ENCODE measurements at places on chromosomes 1 and 21. TPM values are rescaled to one million over a fixed set of nuclear protein-coding genes. Genes with fewer than 3 reads are reported as not detected.
A peak's percentile ranks its signal among the peaks of the same experiment; 100 is the strongest.

- H3K4me3 ChIP-seq: no peak overlapping the region
- H3K4me1 ChIP-seq: no peaks in the 10 kb centered on the region
- no peak for DNase-seq
- no peak overlapping the region for H3K27ac ChIP-seq
- peaks cover 44% of the 10 kb centered on the region for H3K36me3 ChIP-seq
Observed at GRCh38 chr1:16631248-16632043, 18.1 kb upstream of the NBPF1 start.

GRCh38 chr1:201859424-201859823 is 29.3 kb upstream of the SHISA4 start:
- H3K27me3 ChIP-seq: no peaks in the 10 kb centered on the region
- no peak overlapping the region for H3K27ac ChIP-seq
- no peak overlapping the region for H3K4me3 ChIP-seq

- H3K27me3 ChIP-seq: peaks cover 4% of the 10 kb centered on the region
- H3K27ac ChIP-seq: no peak overlapping the region
- H3K36me3 ChIP-seq: no peaks in the 10 kb centered on the region
- H3K4me1 ChIP-seq: no peaks in the 10 kb centered on the region
- DNase-seq: no peak
- H3K4me3 ChIP-seq: no peak overlapping the region
Observed at GRCh38 chr1:163170331-163170730, 32.4 kb downstream of the RGS5 start.

DNA sequence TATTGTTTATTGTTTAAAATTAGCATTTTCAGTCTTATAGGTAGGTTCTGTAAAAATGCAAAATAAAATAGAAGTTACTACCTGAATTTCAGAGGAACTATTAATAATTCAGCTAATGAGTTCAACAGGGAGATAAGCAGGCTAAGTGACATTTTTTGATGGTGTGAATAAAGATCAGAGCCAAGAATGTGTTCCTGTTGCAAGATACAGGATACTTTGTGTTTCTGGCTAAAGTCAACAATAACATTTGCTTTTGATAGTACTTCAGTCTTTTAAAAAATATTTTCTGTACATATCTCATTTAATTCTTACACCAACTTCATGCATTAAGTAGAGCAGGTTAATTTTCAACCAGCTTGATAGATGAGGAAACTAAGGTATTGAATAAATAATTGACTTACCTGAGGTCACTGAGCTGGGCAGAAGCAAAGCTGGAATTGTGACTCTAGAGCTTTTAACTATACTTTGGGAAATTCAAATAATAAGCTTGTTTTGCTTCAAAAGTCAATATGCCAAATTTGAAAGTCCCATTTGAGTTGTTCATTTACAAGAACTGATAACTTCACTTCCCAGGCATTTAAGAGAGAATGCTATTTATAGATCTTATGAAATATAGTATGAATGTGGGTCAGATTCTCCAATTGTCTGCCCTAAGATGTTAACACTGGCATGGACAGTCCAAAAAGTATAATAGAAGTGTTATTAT is 6.0 kb downstream of the GORAB start:
- H3K4me3 ChIP-seq: no peak overlapping the region
- peaks cover 11% of the 10 kb centered on the region for H3K4me1 ChIP-seq
- H3K27me3 ChIP-seq: no peaks in the 10 kb centered on the region
- no peak overlapping the region for H3K27ac ChIP-seq
- no peak for DNase-seq

- no peaks in the 10 kb centered on the region for H3K36me3 ChIP-seq
- no peaks in the 10 kb centered on the region for H3K4me1 ChIP-seq
- no peaks in the 10 kb centered on the region for H3K27me3 ChIP-seq
- no peak overlapping the region for H3K27ac ChIP-seq
- no peak overlapping the region for H3K4me3 ChIP-seq
Observed at GRCh38 chr1:1240822-1241587, 5.5 kb downstream of the C1QTNF12 start.

DNA sequence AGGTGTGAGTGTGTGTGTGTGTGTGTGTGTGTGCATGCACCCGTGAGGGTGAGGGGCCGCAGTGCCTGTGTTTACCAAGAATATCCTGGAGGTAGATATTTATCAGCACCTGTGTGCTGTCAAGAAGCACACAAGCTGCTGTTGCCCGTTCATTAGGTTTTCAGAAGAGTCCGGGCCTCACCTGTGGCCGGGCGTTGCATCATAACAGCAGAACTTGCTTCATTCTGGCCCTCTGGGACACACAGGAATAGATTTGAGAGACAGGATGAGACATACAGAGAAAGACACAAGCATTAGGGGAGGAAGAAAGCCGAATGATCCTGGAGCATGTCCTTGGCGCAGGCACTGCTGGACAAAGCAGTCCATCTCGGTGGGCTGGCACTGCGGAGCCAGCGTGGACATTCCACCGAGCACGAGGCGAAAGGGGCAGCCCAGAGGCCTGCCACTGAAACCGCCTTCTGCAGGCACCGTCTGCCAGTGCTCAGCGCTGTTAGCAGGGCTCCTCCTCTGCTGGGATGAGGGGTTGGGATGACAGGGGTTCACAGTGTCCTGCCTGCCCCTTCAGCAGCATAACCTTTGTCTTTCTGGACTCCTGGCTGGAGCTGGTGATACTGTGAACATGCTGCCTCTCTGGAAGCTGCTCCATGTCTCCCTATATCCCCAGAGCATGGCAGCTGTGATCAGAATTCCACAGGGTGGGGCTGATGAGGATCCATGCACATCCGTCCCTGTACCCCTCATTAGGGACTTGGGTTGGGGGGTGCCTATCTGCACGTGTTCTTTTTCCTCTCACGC is 81.1 kb downstream of the PEX14 start:
- no peak overlapping the region for H3K4me3 ChIP-seq
- H3K27ac ChIP-seq: no peak overlapping the region
- no peaks in the 10 kb centered on the region for H3K4me1 ChIP-seq
- no peaks in the 10 kb centered on the region for H3K27me3 ChIP-seq
- no peak for DNase-seq

- no peak overlapping the region for H3K27ac ChIP-seq
- DNase-seq: no peak
- no peak overlapping the region for H3K4me3 ChIP-seq
- no peaks in the 10 kb centered on the region for H3K4me1 ChIP-seq
Observed at GRCh38 chr21:44418108-44418875, 37.0 kb upstream of the LRRC3 start.

DNA sequence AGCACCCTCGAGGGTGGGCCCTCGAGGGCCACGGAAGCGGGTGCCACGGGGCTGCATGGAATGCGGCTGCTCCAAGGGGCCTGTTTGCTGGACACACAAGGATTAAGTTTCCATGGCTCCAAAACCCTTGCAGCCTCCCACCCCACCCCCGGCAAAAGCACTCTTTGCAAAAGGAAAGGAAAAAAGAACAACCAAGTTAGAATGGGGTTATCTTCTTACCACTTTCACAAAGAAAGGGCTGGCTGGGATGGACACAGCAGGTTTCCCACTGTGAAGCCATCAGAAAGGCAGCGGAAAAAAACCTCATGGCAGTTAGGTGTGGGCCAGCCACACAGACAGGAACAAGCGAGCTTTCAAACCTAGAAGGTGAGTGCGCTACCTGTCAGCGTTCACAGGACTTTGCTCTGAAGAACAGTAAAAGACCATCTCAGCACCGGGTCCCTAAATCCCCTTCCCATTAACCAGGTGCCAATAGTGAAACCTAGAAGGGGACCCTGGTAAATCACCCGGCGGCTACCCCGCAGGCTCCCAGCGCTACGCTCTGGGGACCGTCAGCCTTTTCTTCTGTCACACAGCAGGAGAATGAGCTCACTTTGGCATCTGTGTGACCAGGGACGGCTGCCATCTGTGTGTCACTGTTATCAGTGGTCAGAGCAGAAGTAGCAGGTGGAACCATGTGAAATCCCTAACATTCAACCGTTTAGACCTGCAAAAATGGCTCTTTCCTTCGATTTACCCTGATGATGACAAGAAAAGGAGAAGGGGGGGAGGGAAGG is 93.0 kb downstream of the SIM2 start:
- H3K4me3 ChIP-seq: no peak overlapping the region
- no peak overlapping the region for H3K27ac ChIP-seq
- no peaks in the 10 kb centered on the region for H3K36me3 ChIP-seq
- H3K4me1 ChIP-seq: no peaks in the 10 kb centered on the region

GRCh38 chr1:77605246-77606026 is 77.0 kb downstream of the ZZZ3 start:
- H3K4me1 ChIP-seq: no peaks in the 10 kb centered on the region
- H3K4me3 ChIP-seq: no peak overlapping the region
- no peaks in the 10 kb centered on the region for H3K27me3 ChIP-seq
- DNase-seq: no peak
- H3K36me3 ChIP-seq: peaks cover 43% of the 10 kb centered on the region
- H3K27ac ChIP-seq: no peak overlapping the region

DNA sequence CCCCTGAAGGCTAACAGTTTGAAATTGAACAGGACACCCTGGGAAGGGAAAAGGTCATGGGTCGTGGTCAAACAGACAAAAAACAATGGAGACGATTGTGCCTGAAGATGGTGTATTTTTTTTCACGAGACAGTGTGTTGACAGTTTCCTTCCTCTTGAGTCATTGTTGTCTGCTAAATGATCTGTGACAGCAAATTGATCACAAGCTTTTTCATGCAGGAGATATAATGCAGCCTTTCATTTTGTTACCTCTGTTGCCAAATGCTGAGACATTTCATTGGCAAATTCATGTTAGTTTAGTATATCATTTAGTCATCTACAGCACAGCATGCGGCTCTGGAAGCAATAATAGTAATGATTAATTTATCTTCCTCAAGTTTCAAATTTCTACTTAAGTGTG is 27.7 kb downstream of the UBE2U start:
- no peaks in the 10 kb centered on the region for H3K36me3 ChIP-seq
- H3K27me3 ChIP-seq: peaks cover 28% of the 10 kb centered on the region
- H3K4me3 ChIP-seq: no peak overlapping the region

- no peaks in the 10 kb centered on the region for H3K36me3 ChIP-seq
- no peak overlapping the region for H3K4me3 ChIP-seq
- H3K4me1 ChIP-seq: peaks cover 17% of the 10 kb centered on the region
- H3K27me3 ChIP-seq: peaks cover 2% of the 10 kb centered on the region
- no peak overlapping the region for H3K27ac ChIP-seq
Observed at GRCh38 chr1:185474440-185475149, 157.6 kb upstream of the IVNS1ABP start.

DNA sequence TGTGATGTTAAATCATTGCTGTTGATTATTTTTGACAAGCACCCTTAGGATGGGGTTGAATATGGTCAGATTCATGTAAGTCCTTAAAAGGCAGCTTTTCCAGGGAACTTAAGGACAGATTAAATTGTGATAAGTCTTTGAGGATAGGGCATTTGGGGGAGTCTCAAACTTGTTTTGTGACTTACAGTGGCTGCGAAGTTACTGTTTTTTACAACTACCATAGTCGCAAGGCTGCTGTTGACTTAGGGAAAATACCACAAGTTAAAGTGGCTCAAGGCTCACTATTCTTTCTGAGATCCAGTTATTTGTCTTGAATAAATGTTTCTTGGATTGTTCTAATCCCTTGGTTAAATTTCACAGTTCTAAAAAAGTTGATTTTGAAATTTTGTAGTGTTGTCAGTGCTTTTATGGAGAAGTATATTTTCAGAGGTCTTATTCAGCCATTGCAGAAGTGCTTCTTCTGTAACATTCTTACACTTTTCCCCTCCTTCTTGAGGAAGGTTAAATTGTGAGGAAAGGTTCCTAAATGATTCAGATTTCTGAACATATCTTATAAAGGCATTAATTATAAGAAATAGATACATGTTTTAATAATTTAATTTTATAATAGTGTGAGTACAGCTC is 47.0 kb upstream of the MPC2 start:
- DNase-seq: no peak
- peaks cover 8% of the 10 kb centered on the region for H3K4me1 ChIP-seq
- H3K27ac ChIP-seq: no peak overlapping the region
- peaks cover 13% of the 10 kb centered on the region for H3K36me3 ChIP-seq

- peaks cover 12% of the 10 kb centered on the region for H3K36me3 ChIP-seq
- no peaks in the 10 kb centered on the region for H3K27me3 ChIP-seq
- peaks cover 40% of the 10 kb centered on the region for H3K4me1 ChIP-seq
- peak overlapping the region; percentile 22 for H3K27ac ChIP-seq
- H3K4me3 ChIP-seq: no peak overlapping the region
Observed at GRCh38 chr1:7916501-7916830, 24.2 kb downstream of the TNFRSF9 start.

- peaks cover 11% of the 10 kb centered on the region for H3K4me1 ChIP-seq
- peaks cover 4% of the 10 kb centered on the region for H3K27me3 ChIP-seq
- no peak overlapping the region for H3K27ac ChIP-seq
- no peak for DNase-seq
- no peak overlapping the region for H3K4me3 ChIP-seq
Observed at GRCh38 chr1:221448585-221449175, 293.2 kb downstream of the DUSP10 start.

DNA sequence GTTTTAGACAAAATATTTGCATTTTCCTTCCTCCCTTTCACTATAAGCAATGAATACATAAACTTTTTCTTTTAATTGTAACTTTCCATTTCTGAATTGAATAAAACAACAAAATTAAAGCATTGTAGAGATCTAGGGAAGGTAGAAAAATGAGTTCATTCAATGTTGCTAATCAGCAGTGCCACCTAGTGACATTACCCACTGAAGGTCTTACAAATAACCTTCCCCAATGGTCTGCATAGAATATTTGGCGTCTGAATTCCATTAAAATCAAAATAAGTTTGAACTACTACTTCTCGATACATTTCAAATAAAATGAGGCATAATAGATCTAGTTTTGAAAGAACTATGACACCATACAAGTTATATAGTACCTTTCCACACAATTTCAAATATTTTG is 19.6 kb downstream of the FH start:
- H3K27me3 ChIP-seq: no peaks in the 10 kb centered on the region
- no peak for DNase-seq
- peaks cover 14% of the 10 kb centered on the region for H3K4me1 ChIP-seq
- no peak overlapping the region for H3K27ac ChIP-seq
- H3K36me3 ChIP-seq: peaks cover 52% of the 10 kb centered on the region

DNA sequence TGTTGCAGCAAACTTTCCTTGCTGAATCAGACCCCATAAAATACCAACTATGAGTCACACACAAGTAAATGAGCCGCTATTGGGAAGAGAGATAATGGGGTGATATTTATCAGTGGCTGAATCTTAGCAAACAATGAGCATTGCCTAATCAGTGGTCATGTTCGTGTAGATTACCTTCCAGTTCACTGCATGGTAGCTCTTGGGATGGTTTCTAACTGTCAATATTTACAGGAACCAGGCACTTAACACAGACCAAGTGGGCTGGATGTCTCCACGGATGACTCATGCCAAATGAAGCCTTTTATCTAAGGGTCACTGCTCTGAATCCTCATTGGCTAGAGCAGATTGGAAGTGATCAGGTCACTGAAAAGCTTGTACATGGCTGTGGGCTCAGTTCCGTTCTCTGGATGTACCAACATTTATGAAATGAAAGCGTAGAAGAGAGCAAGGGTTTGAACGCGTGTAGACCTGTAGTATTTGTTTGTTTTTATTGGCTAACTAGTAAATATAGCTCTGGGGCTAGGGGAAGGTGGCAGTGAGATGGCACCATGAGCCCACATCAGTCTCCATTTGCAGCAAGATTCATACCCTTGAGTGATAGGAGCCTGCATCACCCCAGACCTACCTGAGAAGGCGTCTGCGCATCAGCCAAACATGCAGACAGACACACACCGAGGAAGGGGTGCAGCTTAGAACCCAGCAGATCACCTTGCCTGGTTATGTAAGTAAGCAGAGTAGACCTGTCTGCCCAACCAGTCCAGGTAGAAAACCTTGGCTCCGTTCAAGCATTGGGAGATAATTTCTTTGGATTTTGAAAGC is 153.3 kb downstream of the TOMM20 start:
- H3K4me1 ChIP-seq: peaks cover 92% of the 10 kb centered on the region
- no peak for DNase-seq
- peak overlapping the region; percentile 25 for H3K4me3 ChIP-seq
- peaks cover 11% of the 10 kb centered on the region for H3K36me3 ChIP-seq
- H3K27ac ChIP-seq: peak overlapping the region; percentile 93

The APOBEC4 gene
- not detected for total RNA-seq

The ANKRD45 gene
- not detected for total RNA-seq

The UBE2U gene
- total RNA-seq: not detected

The DTL gene
- 91.0 TPM for total RNA-seq

The SEMA6C gene
- 3.6 TPM for total RNA-seq

The PRDM16 gene
- not detected for total RNA-seq

The TACSTD2 gene
- not detected for total RNA-seq

Measured in activated T-helper 1 cell treated with anti-CD3 and anti-CD28 coated beads, Interleukin-12 subunit alpha, Interleukin-12 subunit beta, Interleukin-2, Interleukin-4 antibody, amounts not matched to agents 30 ng/mL and 10 ng/mL and 1 ng/mL, durations not matched to agents 14 hours and 24 hours and 36 hours (primary cell).